Foreskin keratinocyte (primary cell): ENCODE measurements at places on chromosomes 13 and 19. TPM values are rescaled to one million over a fixed set of nuclear protein-coding genes. Genes with fewer than 3 reads are reported as not detected.

Gene SIN3B
- polyA plus RNA-seq: 14.6 and 15.6 TPM in 2 replicates

DNA sequence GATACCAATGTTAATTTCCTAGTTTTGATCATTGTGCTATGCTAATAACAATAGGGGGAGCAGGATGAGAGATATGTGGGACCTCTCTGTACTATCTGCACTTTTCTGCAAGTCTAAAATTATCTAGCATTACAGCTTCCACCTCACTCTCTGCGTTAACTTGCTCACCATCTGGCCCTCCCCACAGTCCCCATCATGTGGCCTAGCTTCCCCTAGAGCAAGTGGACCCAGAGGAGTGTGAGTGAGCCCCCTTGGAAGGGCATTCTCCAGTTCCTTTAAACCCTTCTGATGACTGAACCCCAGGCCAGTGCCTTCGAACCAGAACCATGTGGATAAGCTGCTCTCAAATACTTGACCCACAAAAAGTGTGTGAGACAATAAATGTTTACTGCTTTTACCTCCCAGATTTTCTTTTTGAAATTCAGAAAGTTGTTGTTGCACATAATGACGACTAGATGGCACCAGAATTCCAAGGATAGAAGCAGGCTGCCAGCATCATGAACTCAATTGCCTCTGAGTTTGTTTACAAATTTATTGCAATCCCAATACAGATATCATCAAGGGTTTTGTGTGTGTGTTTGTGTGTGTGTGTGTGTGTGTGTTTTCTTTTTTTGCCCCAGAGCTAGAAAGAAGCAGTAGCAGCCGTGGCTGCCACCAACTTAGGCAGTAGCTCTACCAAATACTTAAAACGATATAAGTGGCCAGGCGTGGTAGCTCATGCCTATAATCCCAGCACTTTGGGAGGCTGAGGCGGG lies 49.0 kb upstream of the ZNF780A start:
- no peak for DNase-seq

DNA sequence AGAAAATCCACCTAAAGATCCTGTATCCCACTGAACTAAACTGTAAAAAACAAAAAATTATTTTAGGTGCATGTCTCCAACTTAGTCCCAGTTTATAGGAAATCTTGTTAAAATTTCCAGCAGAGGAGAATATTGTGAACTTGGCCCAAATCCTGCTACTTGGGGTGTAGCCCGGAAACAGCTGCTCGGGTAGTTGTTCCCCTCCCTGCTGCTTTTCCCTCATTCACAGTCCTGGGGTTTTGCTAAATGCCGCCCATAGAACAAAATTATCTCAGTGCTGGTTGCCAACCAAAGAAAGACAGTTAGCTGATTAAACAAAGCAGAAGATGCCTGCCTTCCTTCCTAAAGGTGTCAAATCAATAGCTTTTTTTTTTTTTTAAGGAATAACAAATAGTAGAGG lies 330.5 kb upstream of the KLF12 start:
- no peak for DNase-seq

DNA sequence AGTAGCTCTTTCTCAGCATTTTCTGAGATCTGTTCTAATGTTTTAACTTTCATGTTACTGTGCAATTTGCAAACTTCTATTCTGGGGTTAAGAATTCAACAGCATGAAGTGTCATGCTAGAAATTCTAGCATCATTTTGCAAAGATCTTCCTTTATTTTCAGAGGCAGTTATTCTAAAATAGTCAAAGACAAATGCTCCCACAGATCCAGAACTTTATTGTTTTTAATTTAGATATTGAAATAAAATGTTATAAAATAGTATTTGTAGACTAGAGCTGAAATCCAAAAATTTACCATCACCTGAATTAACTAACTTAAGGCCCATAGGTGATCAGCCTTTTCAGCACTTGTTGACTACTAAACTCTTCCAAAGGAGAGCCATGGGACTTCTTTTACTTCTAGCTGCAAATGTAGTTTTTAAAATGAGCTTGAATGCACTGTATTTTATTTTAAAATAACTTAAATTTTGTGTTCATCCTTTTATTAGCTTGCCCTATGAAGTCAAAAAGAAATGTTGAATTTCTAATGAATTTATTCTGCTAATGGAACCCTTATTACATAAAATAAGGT lies 3.2 kb downstream of the MAB21L1 start:
- DNase-seq: no peak
